ENCODE measurements at places on chromosomes 12 and 14.

DNA sequence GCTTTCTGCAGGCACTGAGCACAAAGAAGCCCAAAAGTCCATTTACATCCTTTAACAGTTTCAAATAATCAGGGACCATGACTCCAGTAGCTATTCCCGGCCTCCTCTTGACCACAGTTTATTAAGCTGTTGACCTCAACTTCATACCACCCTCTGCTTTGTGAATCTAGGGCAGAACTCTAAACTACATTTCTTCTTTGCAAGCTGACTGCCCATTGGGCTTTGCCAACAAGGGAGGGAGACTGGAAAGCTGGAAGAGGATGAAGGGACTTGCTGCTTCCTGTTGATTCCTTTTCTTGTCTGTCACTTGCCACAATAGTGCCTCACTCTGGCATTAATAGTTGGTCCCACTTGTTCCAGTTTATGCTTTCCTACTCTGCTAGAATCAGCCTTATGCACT lies 2.7 kb downstream of the CGRRF1 start:
- no peak for DNase-seq

- no peak for DNase-seq
These were observed 163.5 kb downstream of the VRK1 start for GRCh38 chr14:96960598-96961116.

DNA sequence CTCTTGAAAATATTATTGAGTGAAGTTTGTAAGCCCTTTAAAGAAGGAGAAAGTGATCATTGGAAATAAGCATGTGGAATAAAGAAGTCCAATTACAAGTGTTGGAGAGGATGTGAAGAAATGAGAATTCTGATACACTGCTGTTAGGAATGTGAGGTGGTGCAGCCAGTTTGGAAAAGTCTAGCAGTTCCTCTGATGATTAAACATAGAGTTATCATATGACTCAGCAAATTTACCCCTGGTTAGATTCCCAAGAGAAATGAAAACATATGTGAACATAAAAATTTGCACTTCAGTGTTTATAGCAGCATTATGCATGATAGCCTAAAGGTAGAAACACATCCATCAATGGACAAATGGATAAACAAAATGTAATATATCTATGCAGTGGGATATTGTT lies 319.9 kb downstream of the AEBP2 start:
- no peak for DNase-seq

- DNase-seq: no peak
These were observed 736.3 kb downstream of the RPS29 start for GRCh38 chr14:48849741-48850322.

DNA sequence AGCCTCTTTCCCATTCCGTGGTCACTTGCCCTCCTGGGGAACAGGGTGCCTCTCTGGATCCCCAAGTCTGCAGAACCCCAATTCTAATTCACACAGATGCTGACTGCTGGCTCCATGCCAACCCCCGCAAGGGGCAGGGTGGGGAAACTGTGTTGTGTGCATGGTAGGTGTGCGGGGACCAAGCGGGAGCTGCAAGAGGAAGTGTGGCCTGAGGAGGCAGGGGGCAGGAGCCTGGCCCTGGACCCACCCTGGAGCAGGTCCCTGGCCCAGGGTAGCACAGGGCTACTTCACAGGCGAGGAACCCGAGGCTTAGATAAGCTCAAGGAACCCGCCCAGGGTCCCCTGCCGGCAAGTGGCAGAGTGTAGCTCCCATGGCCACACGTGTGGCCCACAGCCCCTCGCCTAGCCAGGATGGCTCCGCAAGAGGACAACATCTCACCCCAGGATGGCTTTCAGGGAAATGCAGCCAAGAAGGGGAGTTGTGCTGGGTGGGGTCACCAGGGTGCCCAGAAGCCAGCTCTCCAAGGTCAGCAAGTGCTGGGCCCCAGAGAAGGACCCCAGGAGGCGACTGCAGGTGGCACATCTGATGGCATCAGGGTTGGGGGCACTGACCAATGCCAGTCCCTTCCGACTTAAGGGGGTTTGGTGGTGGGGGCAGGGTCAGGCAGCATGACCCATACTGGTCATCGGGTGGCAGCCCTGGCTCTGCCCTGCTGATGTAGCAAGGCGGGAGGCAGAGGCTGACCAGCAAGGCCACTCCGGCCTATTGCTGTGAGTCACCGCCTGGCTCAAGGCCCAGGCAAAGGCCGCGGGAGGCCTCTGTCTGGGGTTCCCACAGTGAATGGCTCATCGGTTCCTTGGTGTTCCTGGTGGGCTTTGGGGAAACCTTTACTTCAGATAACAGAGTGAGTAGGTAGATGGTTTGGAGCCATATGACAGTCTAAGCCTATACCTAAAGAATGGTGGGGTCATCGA lies 37.3 kb upstream of the EML1 start:
- DNase-seq: no peak

- DNase-seq: no peak
These were observed 227.1 kb upstream of the DDHD1 start for GRCh38 chr14:53380052-53380866.

DNA sequence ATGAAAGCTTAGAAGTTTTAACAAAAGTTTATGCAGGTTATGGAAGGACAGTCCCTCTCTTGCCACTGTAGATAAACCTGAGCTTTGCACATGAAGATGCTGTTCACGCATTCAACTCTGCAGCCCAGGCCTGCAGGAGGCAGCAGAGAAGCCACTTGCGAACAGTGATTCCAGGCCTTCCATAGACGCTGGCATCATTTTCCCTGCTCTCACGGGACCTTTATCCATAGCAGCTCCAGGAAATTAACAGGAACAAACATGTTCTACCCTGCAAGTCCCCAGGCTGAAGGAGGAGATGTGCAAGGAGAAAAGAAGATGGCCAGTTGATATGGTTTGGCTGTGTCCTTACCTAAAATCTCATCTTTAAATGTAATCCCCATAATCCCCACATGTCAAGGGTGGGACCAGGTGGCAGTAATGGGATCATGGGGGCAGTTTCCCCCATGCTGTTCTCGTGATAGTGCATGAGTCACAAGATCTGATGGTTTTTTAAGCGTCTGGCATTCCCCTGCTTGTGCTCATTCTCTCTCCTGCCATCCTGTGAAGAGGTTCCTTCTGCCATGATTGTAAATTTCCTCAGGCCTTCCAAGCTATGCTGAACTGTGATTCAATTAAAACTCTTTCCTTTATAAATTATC lies 2.0 kb downstream of the ERP27 start:
- DNase-seq: no peak

- no peak for DNase-seq
These were observed 2.2 kb downstream of the OTX2 start for GRCh38 chr14:56808110-56808382.

DNA sequence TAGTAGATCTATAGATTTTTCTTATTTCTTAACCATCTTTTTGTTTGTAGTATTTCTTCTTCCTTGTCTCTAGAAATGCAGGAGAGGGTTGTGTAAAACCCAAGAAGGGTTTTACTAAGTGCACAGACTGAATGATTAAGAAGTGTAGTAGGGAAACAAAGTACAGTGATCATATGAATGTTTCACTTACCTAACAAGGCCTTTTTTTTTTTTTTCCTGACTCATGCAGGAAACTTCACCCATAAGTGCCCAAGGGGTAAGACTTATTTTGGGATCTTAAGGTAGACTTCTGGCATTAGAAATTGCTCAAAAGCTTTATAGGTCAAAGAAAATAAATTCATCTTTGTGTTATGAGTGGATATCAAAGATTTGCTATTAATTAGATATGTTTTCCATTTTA lies 10.2 kb downstream of the SCN8A start:
- DNase-seq: no peak

- no peak for DNase-seq
These were observed 154.9 kb downstream of the MED13L start for GRCh38 chr12:116122628-116123027.

DNA sequence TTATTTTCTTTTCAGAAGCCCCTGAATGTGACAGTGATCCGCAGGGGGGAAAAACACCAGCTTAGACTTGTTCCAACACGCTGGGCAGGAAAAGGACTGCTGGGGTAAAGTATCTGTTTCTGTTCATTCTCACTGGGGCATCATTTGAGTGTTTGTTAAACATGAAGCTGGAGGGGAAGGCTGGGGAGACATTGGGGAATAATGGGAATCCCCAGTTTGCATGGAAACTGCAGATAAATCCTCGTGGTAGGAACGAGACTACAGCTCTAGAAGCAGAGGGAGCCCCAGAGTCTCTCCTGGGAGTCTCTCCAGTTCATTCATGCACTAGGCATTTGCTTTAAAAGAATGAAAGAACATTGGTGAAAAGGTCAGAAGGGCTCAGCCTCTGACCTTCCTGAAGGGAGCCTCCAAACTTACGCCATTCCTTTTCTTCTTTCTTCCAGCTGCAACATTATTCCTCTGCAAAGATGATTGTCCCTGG lies 2.5 kb upstream of the CFAP251 start:
- DNase-seq: no peak
